Iris pigment epithelial cell (primary cell): ENCODE measurements at places on chromosomes 7 and 10.

GRCh38 chr7:117324960-117325359 lies 2.1 kb upstream of the WNT2 start:
- DNase-seq, result peak; percentile 12

GRCh38 chr10:100024748-100025147 lies 15.0 kb upstream of the DNMBP start:
- no peak for DNase-seq

GRCh38 chr10:133058331-133059092 lies 29.2 kb upstream of the ADGRA1 start:
- no peak for DNase-seq

- DNase-seq, result no peak
Measured at GRCh38 chr10:102870221-102870620, 951 bp downstream of the AS3MT start.

DNA sequence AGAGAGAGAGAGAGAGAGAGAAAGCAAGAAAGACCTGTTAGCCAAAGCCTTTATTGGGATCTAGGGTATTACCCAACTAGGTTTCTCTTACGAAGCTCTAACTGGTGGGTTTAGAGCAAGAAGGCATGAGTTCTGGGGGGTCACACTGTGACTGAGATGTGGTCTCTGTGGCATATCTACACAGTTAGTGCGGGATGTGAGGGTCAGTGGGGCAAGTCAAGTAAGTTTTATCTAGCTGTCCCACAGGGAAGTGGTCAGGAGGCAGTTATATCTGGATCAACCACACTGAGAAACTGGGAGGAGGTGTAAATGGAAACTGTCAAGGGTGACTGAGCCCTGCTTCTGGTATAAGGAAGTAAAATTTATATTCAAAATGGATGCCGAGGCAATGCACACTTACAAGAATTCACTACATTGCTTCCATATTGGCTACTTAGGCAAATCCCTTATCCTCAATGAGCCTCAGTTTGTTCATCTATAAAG lies 331.6 kb upstream of the HPS1 start:
- no peak for DNase-seq
